ENCODE measurements at places on chromosomes 4 and X. TPM values are rescaled to one million over a fixed set of nuclear protein-coding genes. Genes with fewer than 3 reads are reported as not detected.

GRCh38 chr4:134343656-134344055 is 142.1 kb upstream of the PABPC4L start:
- no peak for DNase-seq

DNA sequence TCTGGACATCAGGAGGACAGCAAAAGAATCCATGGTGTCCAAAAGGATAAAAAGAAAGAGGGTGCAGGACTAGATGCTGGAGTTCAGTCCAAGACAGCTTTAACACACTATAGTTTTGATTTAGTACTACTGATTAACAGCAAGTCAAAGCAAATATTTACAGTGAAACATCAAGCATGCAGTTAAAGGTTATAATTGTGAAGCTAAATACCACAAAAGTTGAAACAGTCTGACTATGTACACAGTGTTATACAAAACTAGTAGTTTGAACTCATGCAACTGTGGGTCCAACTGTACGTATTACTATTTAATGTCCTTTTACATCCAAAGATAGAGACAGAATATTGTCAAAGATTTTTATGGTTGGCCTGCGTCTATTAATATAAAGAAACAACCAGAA is 57.6 kb downstream of the CHIC2 start:
- no peak for DNase-seq

DNA sequence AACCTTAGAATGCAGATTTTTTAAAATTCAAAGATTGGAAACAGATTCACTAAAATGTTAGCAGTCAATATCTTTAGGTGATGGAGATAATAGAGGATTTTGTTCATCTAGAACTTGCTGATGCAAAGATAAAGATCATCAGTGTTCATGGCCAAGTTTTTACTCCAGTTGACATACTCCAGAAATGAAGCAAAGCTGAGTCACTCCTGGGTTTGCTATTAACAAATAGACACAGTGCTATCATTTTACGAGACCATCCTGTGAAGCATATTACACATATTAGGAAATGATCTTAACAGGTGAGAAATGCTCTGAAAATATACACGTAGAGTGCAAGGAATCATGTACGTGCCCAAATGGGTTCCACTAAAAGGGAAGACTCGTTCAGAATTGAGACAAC is 170.6 kb upstream of the FAM9B start:
- DNase-seq: no peak

GRCh38 chr4:22552812-22553211 is 36.9 kb upstream of the ADGRA3 start:
- no peak for DNase-seq

DNA sequence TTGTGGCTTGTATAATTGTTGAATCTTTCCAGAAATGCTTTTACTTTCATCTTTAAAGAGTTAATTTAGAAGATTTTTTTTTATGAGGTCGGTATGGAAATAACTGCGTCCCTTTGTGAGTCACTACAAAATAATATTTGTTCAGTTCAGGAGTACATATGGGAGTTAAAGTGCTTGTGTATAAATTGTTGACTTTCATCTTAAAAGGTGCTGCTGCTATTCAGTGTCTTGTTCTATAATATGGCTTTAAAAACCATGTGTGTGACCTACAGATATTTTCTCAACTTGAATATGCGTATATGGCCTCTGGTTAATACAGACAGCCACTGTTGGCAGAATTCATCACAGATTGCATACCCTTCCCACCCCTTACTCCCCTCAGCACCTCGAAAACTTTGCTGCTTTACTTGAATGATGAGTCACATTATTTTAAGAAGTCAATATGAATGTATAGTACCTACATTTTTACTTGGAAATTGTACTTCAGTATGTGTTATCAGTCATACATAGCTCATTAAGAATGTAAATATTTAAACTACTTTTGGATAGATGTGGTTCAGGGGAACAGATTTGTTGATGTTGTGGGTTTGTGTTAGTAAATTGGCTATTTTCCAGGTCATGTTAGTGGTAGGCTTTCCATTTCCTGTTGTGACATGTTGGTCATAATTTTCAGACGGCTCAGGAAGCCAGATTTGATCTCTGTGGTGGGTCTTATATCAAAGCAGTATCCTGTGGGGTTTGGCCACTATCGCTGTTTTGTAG is 1.5 kb downstream of the CLCN3 start:
- peak; percentile 31 for DNase-seq

DNA sequence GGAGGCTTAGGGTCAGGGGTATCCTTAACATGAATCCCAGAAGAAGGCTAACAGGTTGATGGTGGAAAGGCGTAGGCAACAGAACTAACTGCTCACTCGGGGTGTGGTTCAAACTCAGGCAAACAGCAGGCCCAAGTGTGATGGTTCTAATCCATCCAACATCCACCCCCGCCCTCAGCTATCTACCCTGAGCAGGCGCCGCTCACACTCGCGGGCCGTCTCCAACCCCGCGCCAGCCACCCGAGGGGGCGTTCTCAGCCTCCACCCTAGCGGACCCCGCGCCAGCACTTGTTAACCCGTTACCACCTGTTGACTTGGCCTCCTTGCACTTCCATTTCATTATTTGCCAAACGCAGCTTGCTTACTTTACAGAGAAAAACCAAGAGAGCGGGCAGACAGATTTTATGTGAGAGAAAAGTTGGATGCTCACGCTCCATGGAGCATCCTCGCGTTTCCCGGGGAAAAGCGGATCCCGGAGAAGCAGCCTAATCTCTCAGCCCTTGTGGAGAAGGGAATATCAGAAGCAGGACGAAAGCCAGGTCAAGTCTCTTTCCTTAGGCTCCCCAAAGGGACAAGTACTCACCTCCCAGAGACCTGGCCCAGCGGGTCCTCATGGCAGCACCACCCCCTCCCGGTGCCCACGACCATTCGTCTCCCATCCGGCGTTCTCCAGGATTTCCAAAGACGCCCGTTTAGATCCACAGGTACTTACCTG is 773 bp downstream of the SNCA start:
- no peak for DNase-seq

- DNase-seq: no peak
These were observed 155.7 kb upstream of the MAP3K15 start for GRCh38 chrX:19670854-19671620.

DNA sequence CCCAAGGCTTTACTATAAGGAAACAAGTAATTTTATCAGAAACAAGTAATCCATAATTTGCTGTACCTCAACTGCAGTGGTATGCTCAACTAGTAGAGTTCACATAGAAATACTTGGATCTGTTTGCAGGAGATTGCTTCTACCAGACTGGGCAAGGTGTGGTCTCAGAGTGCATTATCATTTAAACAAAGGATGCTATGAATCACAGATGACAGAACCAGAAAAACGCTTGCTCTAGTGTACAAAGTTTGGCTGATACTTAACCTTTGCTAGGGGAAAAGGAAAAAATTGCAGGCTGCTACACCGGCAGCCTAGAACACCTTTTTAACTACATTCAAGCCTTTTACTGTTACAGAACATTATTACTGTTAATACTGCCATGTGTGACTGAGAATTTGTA is 97.1 kb downstream of the ENOX2 start:
- no peak for DNase-seq

- DNase-seq: no peak
These were observed 60.9 kb upstream of the PRPS1 start for GRCh38 chrX:107567370-107567769.

- no peak for DNase-seq
These were observed 16.4 kb upstream of the SRPX start for GRCh38 chrX:38236901-38237615.

DNA sequence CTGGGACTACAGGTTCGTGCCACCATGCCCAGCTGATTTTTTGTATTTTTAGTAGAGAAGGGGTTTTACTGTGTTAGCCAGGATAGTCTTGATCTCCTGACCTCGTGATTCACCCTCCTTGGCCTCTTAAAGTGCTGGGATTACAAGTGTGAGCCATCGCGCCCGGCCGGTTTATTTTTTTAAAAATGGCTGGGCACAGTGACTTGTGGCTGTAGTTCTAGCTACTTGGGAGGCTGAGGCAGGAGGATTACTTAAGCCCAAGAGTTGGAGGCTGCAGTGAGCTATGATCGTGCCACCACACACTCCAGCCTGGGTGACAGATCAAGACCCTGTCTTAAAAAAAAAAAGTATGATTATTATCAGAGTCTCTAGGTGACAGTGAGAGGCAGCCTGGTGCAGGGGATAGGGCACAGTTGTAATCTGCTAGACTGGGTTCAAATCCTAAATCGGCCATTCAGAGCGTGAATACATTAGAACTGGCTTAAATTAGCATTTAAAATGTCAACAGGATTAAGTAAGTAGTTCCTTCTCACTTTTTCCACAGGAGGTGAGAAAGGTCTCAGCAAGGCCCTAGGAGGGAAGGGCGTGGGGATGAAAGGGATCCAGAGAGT is 435 bp upstream of the MGST2 start:
- no peak for DNase-seq

DNA sequence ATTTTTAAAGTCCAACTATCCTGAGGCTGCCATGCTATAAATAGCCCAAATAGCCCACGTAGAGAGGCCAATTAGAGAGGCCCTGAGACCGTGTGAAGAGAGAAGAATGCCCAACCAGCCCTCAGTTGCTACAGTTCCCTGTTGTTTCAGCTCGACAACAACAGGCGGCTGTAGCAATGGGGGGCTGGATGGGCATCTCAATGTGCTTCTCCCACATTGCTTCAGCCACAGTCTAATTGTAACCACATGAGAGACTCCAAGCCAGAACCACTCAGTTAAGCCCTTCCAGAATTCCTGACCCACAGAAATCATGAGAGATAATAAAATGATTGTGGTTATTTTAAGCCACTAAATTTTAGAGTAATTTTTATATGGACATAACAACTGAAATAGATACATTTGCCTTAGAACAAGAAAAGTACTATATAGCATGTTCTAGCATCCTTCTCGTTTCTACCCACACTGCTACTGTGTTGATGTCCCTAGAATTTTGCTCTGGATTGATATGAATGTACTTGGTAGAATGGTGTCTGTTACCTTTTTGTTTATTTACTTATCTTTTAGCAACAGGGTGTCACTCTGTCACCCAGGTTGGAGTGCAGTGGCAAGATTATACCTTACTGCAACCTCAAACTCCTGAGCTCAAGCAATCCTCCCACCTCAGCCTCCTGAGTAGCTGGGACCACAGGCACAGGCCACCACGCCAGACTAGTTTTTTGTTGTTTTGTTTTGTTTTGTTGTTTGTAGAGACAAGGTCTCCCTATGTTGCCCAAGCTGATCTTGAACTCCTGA is 436.4 kb downstream of the BCOR start:
- DNase-seq: no peak

- no peak for DNase-seq
These were observed 336.2 kb downstream of the MID1IP1 start for GRCh38 chrX:39137363-39137954.

DNA sequence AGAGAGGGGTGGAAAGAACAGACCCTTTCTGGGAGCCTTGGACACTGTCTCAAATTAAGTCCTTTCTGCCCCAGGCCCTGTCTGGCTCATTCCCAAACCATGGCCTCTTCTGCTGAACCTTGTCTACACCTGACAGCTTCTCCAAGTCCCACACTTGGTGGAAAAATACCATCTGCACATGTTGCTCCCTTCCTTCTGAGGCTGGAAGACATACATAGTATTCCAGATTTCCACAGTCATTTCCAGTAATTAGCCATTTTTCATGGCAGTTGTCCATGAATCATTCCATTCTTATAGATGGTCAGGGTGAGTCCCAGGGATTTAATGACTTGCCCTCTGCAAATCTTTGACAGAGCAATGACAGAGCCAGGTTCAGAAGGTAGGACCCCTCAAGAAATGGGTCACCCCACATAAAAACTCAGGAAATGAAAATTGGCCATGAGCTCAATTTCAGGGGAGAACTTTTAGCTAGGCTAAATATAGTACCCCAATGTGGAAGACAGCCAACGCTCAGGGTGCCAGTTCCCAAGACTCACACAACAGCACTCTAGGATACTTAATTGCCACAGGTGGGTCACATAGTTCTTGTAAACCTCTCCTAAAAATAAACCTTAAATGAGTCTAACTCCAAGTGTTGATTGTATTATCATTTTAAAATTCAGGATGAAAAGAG is 16.2 kb upstream of the DAPP1 start:
- DNase-seq: no peak

DNA sequence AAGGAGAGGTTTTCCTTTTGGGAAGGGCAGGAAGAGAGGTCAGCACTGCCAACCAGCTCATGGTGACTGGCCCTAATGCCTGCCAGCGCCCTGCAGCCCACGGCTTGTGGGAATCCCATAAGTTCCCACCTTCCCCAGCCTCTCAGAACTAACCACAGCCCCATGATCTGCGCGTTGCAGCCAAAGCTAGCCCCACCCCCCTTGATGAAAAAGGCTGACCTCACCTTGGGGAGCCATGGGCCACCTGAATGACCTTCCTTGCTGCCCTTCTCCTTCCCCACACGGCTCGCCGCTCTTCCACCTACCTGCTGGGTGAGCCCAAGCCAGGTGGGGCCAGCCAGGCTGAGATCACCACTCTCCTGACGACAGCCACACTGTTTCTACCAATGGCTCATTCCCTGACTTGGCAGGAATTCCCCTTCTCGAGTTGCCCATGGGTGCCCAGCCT is 3.9 kb upstream of the ELF4 start:
- no peak for DNase-seq

DNA sequence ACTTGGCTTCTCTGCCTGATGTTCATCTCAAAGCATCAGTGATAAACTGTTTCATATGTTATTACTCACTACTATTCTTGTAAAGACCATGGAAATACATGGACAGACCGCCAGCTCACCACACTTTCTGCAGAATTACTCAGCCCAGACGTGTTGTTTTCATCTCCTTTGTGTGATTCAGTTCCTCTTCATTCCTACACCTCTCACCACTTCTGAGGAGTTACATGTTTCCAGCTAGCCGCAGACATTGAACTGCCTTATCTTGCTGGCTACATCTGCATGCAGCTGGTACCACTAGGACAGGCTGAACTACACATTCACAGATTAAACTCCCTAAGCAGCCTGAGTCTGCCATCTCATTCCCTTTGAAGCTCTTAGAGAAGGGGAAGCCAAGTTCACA is 443.2 kb upstream of the FGF16 start:
- DNase-seq: peak; percentile 71

- no peak for DNase-seq
These were observed 114.8 kb upstream of the ADRA2C start for GRCh38 chr4:3651267-3651845.

GRCh38 chrX:45360571-45360970 is 159.9 kb upstream of the DIPK2B start:
- DNase-seq: no peak

GRCh38 chr4:40180356-40180755 is 16.5 kb upstream of the RHOH start:
- no peak for DNase-seq

- DNase-seq: no peak
These were observed 3.9 kb downstream of the RAB9A start for GRCh38 chrX:13692771-13693231.

GRCh38 chr4:1192493-1193205 is 20.3 kb upstream of the SPON2 start:
- peak; percentile 8 for DNase-seq

Gene IL1RAPL1
- total RNA-seq: not detected

Gene HEPH
- total RNA-seq: not detected

Gene SLC9B1
- 2.4 TPM for total RNA-seq

Gene PAGE3
- total RNA-seq: not detected

Gene TKTL1
- total RNA-seq: 0.15 TPM

Gene BMX
- not detected for total RNA-seq

Gene SMARCAD1
- 28.0 TPM for total RNA-seq

Gene RAB9B
- 0.44 TPM for total RNA-seq

Gene MTNR1A
- total RNA-seq: not detected

Gene TXK
- 18.4 TPM for total RNA-seq

Gene CLNK
- total RNA-seq: not detected

Gene NRK
- not detected for total RNA-seq

Gene STK26
- total RNA-seq: 60.9 TPM
